Dorsolateral prefrontal cortex (tissue), 122 donors: ENCODE measurements at places on chromosomes 4 and X.

DNA sequence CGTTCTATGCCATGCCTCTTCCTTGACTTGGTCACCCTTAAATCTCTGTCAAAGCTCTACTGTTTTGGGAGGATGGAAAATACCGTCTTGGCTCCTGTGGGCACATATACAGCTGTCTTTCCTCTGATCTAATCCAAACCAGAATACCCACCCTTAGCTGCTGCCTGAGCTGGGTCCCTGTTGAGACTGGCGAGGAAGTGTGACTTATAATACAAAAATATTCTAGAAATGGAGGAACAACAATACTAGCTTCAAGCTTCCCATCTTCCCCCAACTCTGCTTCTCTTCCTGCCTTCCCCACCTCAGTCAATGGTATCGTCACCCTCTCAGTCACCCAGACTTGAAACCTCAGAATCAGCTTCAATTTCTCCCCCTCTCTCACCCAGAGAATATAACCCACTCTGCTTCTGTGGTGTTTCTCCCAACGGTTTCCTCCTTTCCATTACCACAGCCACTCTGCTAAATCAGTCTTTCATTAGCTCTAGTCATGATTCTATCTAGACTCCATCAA is 599 bp upstream of the IL2RG start:
- no peak for DNase-seq

- DNase-seq = no peak
Measured at GRCh38 chr4:30802622-30803323, 82.6 kb downstream of the PCDH7 start.

GRCh38 chrX:70424801-70425200 is 1.7 kb downstream of the GDPD2 start:
- DNase-seq = no peak

- no peak for DNase-seq
Measured at GRCh38 chr4:304969-305680, at the start of gene ZNF732. ZNF732 (minus strand) TSS chr4:305474; CDS start chr4:305310, 164 bp downstream.

GRCh38 chr4:146359771-146360170 is 145.4 kb downstream of the REELD1 start:
- DNase-seq = no peak

DNA sequence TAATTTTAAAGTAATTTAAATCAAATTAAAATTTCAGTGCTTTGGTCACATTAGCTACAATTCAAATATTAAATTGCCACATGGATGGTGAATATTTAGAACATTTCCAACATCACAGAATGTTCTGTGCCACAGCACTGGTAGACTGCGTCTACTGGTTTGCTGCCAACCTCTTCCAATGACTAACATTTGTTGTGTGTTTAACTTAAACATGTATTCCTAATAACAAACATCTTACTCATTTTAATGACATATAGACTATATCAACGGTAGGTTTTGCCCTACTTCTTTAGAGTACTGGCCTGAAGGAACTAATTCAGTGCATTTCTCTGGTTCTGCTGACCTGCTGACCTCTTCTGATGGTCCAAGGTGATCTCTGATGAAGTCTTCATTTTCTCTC is 157.6 kb downstream of the DCK start:
- no peak for DNase-seq

DNA sequence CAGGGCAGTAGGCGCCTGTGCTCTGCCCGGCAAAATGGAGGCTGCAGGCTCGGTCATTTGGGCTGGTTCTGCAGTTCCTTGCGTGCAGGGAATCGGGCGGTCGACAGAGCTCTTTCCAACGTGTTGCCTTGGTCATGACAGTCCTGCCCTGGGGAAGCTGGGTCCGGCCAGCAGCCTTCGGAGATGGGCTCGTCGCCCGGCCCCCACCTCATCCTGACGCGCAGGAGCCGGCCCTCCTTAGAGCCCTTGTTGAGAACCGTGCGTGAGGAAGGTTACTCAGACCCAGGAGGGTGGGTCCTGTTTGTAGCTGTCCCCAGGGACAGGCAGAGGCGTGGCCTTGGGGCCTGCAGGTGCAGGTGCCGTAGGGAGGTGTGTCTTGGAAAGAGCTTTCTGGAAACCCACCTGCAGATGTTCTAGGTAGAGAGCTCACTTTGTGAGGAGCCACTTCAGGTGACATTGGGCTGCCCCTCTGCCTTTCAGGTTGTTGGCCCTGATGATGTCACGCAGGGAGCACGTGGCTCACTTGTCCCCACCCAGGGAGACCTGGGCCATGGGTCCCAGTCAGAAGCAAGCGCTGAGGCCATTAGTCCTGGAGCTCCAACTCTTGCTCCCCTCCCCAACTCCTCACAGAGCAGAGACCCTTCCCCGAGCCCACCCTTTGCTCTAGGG is 15.2 kb upstream of the HGFAC start:
- no peak for DNase-seq

DNA sequence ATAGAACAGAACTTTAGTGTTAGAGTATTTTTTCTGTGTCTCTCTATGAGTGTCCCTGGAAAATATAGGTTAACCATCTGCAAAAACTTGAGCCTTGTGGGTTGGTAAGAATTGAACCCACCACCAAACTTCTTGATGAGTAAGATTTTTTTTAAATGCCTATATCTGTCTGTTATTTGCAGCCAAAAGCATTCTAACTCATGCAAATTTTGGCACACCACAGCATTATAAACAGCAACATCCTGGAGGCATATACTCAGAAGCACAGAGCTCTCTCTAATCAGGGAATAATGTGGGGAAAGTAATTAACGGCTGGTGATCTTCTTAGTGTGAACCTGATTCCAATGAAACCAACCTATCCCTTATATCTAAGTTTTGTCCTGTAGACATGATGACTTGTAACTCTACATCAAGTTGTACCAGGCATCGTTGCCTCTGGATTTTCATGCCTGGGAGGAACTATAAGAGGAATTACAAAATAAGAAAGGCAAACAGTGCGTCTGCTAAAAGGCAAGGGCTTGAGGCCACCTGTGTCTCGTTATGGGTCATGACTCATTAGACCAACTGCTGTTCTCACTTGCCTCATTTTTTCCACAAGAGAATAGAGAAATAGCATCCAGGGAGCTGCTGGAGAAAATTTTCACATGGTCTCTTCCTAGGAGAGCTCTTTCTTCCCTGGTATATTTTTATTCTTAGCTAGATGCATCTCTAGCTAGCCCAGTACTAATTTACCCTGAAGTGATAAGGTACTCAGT is 202.4 kb downstream of the CHIC2 start:
- DNase-seq = no peak

GRCh38 chrX:53715346-53715924 is 28.9 kb upstream of the HUWE1 start:
- DNase-seq = no peak

DNA sequence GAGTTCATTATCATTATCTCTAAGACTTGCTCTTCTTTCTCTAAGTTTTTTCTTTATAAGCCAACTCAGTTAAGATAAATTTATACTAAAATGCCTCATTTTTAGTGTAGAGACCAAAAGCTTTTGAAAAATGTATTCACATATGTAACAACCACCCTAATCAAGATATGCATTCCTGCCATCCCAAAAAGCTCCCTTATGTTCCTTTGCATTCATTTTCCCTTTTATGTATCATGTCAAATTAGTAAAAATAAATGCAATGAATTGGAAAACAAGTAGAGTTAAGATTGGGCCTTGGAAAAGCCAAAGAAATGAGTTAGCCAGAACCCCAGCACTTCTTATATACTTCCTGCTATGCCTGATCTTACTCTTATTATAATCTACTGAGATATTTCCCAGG is 62.2 kb downstream of the NPY2R start:
- DNase-seq = no peak

GRCh38 chrX:65926095-65927019 is 113.5 kb downstream of the VSIG4 start:
- no peak for DNase-seq

DNA sequence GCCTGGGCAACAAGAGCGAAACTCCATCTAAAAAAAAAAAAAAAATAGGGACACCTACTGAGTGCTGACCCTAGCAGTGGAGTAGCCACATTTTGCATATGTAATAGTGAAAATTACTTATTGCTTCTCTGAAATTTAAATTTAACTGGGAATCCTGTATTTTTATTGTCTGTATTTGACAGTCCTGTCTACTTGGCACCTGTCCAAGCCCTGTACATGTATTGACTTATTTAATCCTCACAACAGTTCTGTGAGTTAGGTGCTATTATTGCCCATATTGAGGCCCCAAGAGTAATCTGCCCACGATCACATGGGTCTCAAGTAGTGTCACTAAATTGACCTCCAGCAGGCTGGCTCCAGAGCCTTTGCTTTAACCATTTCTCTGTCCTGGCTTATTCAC is 81.6 kb downstream of the WDR19 start:
- no peak for DNase-seq

- no peak for DNase-seq
Measured at GRCh38 chr4:186653969-186654368, 69.7 kb downstream of the FAT1 start.

- DNase-seq = no peak
Measured at GRCh38 chr4:121227341-121227792, 63.2 kb upstream of the TNIP3 start.

DNA sequence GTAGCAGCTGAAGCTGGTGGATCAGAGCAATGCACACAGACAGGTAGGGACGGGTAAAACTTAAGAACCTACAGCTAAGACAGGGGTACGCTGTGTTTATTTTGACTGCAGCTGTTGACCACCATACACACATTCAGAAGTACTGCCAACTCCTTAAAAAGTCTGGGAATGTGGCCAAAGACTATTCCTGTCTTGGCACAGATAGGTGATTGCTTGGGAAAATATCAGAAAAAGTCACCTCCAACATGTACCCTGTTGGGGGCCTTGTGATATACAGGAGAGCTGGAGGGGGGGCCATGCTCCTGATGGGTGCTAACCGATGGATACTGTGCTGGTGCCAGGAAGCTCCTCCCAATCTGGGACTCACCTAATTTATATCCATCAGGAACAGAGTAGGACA is 121.2 kb downstream of the VCX2 start:
- DNase-seq = no peak

DNA sequence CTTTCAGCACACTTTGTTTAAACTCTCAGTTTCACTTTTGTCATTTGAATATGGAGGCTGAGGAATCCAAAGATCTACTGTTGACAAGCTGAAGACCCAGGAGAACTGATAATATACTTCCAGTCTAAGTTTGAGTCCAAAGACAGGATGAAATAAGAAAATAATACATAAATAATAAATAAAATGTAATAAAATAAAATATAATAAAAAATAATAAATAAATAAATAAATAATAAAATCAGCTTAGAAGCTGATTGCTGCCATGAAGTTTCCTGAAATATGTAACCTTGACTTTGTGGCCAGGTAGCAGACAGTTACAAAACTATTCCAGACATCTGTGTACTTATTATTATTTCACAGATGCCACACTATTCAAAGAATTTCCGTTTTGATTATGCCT is 55.0 kb downstream of the NPY2R start:
- no peak for DNase-seq

DNA sequence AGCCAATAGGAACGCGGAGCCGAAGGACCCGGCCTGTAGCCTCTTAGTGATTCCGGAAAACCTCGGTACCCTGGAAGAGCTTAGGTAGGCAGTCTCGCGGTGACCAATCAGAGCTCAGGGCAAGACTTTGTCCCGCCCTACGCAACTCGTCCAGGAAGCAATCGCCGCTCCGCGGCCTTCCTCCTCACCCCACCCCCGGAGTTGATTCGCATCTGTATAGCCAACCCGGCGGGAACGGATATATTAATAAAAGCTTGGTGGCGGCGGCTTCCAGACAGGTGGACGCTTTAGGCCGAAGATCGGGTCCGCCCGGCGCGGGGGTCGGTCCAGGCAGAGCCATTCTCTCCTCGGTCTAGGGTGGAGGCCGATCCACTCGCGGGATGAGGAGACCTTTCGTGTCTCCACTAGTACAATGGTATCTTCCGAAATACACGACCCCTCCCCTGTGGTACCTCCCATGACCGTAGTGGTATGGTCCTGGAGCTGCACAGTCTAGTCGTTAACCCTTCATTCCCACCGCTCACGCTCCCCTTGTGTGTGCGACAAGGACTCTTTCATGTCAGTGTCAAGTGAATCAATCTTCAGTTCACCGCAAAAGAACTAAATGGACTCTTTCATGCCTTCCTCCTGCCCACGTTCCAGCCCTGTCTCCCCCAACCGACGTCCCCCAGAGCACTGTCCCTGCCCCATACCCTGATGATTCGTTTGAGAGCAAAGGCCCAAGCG is 24.2 kb upstream of the GLOD5 start:
- peak; percentile 92 for DNase-seq

- DNase-seq = no peak
Measured at GRCh38 chr4:125168531-125168930, 146.2 kb upstream of the FAT4 start.
